Panc1 (cell line): ENCODE measurements at places on chromosomes 3 and 15. TPM values are rescaled to one million over a fixed set of nuclear protein-coding genes. Genes with fewer than 3 reads are reported as not detected.
A peak's percentile ranks its signal among the peaks of the same experiment; 100 is the strongest.

GRCh38 chr3:46586738-46587246 is 20.7 kb upstream of the LRRC2 start:
- no peak overlapping the region for H3K27ac ChIP-seq
- no peak overlapping the region for H3K4me3 ChIP-seq
- DNase-seq, result no peak
- H3K4me1 ChIP-seq, result no peaks in the 10 kb centered on the region
- H3K36me3 ChIP-seq, result no peaks in the 10 kb centered on the region
- no peaks in the 10 kb centered on the region; the same call in 1 of the 2 replicates for H3K27me3 ChIP-seq

GRCh38 chr3:165256554-165257065 is 60.4 kb upstream of the SLITRK3 start:
- no peaks in the 10 kb centered on the region for H3K27me3 ChIP-seq
- H3K27ac ChIP-seq, result no peak overlapping the region
- DNase-seq, result no peak

- H3K4me3 ChIP-seq, result no peak overlapping the region
- DNase-seq, result no peak
- H3K27ac ChIP-seq, result no peak overlapping the region
These were observed 4.8 kb upstream of the PLCB2 start for GRCh38 chr15:40312370-40313158.

DNA sequence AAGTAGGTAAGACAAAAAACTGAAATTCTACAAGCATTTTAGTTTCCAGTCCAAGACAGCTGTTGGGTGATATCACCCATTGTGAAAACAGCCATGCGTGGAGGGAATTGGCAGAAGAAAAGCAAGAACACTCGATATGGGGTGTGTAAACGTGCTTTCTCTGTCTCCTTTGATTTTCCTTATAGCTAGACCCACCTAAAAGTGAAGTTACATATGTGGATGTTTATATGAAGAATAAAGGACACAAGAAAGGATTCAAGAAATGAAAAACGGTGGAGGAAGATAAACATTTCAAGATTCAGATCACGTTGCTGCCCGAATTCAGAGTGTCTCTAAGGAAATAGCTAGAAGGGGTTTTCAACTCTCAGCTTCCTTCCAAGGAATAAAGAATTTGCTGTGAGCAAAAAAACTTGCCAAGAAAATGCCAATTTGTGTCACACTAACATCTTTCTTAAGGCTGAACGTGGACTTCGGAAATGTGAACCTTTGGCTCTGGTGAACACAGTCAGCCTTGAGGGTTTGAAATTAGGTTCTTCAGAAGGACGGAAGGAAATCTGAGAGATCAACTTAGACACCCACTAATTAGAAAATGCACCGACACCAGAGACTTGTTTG is 269.0 kb upstream of the ADAMTS9 start:
- no peaks in the 10 kb centered on the region for H3K36me3 ChIP-seq
- no peak overlapping the region for H3K27ac ChIP-seq
- no peaks in the 10 kb centered on the region for H3K4me1 ChIP-seq
- no peak overlapping the region for H3K4me3 ChIP-seq
- no peak for DNase-seq
- H3K27me3 ChIP-seq, result no peaks in the 10 kb centered on the region

GRCh38 chr3:185657211-185657610 is 71.1 kb downstream of the SENP2 start:
- no peaks in the 10 kb centered on the region for H3K27me3 ChIP-seq
- H3K4me1 ChIP-seq, result peaks cover 3% of the 10 kb centered on the region; the same call in 1 of the 2 replicates
- H3K4me3 ChIP-seq, result no peak overlapping the region
- no peak overlapping the region for H3K27ac ChIP-seq

DNA sequence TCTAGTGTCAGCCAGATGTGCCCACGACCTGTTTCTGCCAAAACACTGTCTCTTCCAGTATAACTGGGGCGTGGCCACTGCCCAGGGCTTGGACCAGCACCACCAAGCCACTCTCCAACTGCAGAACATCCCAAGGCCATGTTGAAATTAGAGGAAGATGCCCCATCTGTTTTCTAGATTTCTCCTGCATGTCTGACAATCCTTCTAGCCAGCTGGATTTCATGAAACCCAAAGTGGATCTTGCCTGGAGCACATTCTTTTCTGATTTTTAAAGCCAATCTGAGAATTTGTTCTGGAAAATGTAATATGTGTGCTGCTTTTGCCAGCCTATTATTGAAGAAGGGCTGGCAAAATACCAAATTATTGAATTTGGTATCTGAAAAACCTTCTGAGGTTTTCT is 182.5 kb downstream of the SLCO3A1 start:
- DNase-seq, result no peak
- H3K4me1 ChIP-seq, result no peaks in the 10 kb centered on the region
- no peaks in the 10 kb centered on the region for H3K36me3 ChIP-seq
- no peaks in the 10 kb centered on the region for H3K27me3 ChIP-seq
- no peak overlapping the region for H3K27ac ChIP-seq
- no peak overlapping the region for H3K4me3 ChIP-seq

DNA sequence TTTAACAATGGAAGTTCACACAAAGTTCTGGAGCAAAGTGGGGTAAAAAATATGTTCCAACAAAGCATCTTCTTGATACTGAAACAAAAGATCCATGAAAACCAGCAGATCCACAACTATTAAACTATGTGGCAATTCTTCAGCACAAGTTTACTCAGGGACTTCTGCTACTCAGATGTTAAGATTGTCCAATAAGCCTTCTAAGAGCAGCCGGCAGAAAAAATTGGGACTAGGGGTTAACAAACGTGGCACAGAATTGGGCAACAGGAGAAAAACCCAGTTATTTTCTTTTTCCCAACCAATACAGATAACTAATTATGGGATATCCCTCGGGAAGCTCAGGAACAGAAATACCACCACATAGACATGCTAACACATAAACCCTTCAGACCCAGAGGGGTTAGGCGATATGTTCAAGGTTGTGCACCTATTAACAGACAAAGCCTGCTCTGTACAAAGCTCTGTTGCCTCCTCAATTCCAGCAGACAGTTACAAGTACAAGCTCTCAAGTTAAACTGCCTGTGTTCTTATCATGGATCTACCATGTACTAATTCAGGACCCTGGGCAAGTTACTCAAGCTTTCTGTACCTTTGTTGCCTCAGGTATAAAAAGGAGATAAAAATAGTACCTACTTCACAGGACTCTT is 6.8 kb downstream of the SSR3 start:
- no peak overlapping the region for H3K4me3 ChIP-seq
- H3K27me3 ChIP-seq, result no peaks in the 10 kb centered on the region
- DNase-seq, result no peak
- peaks cover 76% of the 10 kb centered on the region for H3K36me3 ChIP-seq
- H3K27ac ChIP-seq, result no peak overlapping the region

GRCh38 chr15:93070551-93071296 is 18.3 kb downstream of the RGMA start:
- DNase-seq, result no peak
- no peaks in the 10 kb centered on the region for H3K36me3 ChIP-seq
- no peak overlapping the region for H3K27ac ChIP-seq
- H3K27me3 ChIP-seq, result peaks cover 22% of the 10 kb centered on the region
- no peak overlapping the region for H3K4me3 ChIP-seq

DNA sequence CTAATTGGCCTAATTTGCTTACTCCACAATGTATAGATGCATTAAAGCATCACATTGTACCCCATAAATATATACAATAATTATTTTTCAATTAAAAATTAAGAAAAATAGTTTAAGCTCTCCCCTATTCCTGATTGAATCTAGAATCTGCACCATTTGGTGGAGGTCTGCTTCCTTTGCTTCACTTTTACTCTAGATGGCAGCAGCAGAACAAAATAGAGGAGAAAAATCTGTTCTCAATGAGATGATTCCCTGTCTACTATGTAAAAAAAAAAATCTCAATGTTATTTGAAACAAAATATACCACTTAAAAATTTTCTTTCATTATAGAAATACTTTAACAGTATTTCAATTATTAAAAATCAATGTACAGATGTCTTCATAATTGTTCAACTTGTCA is 109.6 kb upstream of the FXR1 start:
- H3K36me3 ChIP-seq, result no peaks in the 10 kb centered on the region
- H3K27ac ChIP-seq, result no peak overlapping the region
- H3K4me1 ChIP-seq, result no peaks in the 10 kb centered on the region
- no peak overlapping the region for H3K4me3 ChIP-seq
- no peaks in the 10 kb centered on the region for H3K27me3 ChIP-seq
- peak; percentile 10 for DNase-seq

GRCh38 chr3:21238661-21239060 is 512.3 kb downstream of the ZNF385D start:
- no peak overlapping the region for H3K27ac ChIP-seq
- no peak overlapping the region for H3K4me3 ChIP-seq
- H3K36me3 ChIP-seq, result no peaks in the 10 kb centered on the region

DNA sequence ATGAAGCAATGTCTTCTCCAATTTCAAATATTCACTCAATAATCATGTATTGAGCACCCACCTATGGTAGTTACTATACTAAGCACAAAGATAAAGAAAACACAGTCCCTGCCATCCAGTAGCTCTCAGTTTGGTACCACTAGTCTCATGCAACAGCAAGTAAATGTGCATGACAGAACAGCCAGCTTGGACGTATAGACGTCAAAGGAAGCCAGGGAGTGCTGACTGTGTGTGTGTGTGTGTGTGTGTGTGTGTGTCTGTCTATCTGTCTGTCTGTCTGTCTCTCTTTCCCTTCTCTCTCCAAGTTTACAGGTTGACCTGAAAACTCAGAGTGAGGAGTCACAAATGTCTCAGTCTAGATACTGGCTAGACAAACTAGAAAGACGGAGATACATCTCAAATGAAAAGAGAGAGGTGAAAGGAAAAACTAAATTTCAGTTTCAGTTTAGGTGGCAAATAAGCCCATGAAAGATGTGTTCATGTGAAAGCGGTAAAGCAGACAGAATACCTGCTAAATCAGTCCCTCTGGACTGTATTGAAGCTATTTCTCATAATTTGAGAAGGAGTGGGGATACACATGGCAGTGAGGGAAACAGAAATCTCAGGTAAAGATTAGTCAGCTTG is 141.1 kb upstream of the PTPRG start:
- H3K4me3 ChIP-seq, result no peak overlapping the region
- DNase-seq, result no peak
- no peaks in the 10 kb centered on the region for H3K36me3 ChIP-seq
- H3K4me1 ChIP-seq, result no peaks in the 10 kb centered on the region
- H3K27ac ChIP-seq, result no peak overlapping the region

Gene SH2D7
- not detected for total RNA-seq

Gene SATB1
- total RNA-seq, result 0.31 TPM

Gene DNAH12
- total RNA-seq, result 0.21 TPM

Gene GXYLT2
- total RNA-seq, result 6.1 TPM

Gene CTXND1
- not detected for total RNA-seq

Gene ECT2
- 102 TPM for total RNA-seq

Gene CLRN1
- not detected for total RNA-seq

Gene MFSD1
- 50.7 TPM for total RNA-seq

Gene CGNL1
- 3.5 TPM for total RNA-seq
